ENCODE measurements at places on chromosomes 7 and 10.

DNA sequence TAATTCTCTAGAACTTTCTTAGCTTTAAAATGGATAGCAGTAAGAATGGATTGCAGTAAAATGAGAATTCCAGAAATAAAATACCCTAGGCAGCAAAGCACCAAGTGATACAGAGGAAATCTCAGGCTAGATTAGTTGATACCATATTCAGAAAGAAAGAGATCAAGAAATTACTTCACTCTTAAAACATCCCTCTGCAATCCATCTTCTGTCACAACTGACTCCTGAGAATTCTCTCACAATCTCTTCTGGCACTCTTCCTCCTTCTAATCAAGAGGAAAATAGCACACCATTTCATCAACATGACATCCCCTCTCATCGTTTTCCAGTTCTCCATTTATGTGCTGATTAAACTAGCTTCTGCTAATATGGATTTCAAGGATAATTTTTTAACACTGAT lies 42.2 kb upstream of the LAMB1 start:
- no peak for DNase-seq

- no peak for DNase-seq
These were observed 297.5 kb downstream of the HDAC9 start for GRCh38 chr7:18792871-18793595.

- no peak for DNase-seq
These were observed 9.6 kb downstream of the PKD1L1 start for GRCh38 chr7:47938574-47939165.

- DNase-seq, result no peak
These were observed 148.8 kb upstream of the NPY start for GRCh38 chr7:24135003-24135817.

DNA sequence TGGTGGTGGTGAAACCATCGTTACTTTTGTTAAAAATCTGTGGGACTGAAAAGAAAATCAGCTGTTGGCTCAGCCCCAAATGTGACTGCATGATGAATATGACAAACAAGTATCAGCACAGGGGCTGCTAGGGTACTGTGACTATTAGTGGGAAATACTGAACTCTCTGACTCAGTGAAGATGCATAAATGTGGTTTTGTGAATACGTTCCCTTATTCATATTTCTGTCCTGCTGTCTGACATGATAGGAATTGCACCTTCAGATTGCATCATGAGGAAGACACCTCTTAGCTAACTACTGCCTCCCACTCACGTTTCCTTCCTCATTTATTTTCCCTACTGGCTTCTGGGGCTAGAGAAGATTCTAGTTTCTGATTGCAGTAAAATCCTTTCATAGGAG lies 1.4 kb downstream of the CLEC5A start:
- no peak for DNase-seq

GRCh38 chr10:118358327-118358726 lies 16.2 kb upstream of the FAM204A start:
- DNase-seq, result no peak

- DNase-seq, result no peak
These were observed 59.3 kb downstream of the NUDCD3 start for GRCh38 chr7:44431091-44431608.

- no peak for DNase-seq
These were observed 13.5 kb downstream of the CHST15 start for GRCh38 chr10:124079864-124080263.

- DNase-seq, result no peak
These were observed 43.7 kb downstream of the HTRA1 start for GRCh38 chr10:122505011-122505410.

DNA sequence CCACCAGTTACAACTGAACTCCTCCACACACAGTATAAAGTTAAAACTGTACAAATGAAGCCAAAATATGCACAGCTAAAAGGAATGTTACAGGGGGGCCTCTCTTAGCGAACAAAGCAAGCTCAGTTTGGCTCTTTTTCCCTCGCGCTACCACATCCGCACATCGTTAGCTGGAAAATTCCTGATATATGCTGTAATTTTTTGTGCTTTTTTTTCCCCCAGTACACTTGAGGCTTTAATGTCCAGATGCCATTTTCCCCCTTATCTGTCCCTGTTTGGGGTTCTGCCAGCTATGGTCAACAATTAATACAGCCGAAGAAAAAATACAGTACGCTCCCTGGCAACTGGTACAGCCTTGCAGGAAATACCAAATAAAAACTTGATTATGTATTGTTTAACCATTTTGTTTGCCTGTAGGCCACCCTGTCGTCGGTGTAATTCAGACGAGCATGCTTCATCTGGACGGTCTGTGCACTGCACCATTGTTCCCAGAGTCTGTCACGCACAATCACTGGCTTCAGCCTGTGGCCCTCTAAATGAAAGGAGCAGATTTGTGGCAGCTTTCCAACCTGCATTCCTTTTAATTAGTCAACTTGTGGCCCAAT lies 108.1 kb upstream of the FAM133B start:
- no peak for DNase-seq

DNA sequence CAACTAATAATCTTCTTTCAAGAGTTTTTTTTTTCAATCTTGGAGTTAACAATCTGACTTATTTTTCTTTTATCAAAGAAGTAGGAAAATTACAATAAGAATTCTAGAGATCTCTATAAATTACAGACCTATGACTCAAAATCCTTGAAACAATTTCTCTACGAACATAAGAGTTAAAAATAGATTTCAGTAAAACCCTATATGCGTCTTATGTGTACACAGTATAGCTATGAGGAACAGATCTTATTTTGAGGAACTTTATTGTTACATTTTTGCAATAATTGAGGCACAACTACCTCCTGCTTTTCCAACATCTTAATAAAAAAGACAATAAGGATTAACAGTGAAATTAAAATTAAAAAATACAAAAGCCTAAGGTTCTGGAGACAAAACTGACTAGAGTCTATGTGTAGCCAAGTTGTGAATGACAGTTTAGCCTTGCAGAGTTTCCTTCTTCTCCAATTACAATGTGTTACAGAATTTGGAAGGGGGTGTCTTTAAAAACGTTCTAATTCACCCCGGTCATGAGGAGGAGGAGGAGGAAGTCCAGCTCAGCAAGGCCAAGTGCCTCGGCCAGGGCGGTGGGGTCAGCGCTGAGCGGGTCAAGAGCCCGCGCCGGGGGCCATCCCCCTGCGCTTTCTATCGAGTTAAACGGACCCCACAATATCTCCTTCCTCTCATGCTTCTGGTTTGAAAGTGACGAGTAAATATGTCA lies 40.5 kb downstream of the AMZ1 start:
- DNase-seq, result no peak

GRCh38 chr7:51601461-51601860 lies 284.9 kb upstream of the COBL start:
- no peak for DNase-seq

DNA sequence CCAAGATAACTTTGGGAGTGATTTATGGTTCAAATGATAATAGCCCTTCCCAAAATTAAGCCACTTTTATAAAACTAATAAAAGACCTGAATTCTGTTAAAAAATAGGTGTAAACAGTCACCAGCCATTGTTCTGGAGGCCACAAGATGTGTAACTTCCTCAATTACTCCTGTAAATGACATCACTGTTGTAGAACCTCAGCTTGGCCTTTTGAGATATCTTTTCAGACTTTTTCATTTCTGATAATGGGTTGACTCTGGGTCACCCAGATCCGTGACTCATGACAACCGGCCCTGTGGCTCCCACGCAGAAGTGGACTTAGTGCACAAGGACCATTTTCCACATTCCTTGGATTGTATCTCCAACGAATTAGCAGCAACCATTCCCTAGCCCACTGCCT lies 106.6 kb downstream of the DKK1 start:
- DNase-seq, result no peak

DNA sequence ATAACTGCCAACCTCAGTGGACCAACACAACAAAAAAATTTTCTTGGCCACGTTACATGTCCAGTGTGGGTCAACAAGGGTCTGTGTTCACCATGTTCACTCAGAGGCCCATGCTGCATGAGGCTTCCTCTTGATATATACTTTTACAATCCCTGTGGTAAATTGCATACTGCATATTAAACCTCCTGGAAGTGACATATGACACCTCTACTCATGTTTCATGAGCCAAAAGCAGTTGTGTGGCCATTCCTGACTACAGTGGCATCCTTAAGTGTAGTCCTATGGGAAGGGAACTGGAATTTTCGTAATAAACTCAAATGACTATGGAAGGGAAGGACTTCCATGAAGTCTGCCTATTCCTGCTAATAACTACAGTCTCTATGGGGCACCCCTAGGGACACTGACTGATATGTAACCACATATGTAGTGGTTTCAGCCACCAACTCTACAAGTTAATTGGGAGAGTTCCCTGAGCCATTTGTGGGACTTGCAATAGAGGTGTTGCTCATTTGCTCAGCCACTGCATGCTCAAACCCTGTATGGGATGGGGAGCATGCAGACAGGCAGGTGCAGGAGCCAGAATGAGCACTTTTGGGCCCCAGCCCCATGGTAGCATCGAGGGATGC lies 9.7 kb downstream of the DYNC1I1 start:
- no peak for DNase-seq

DNA sequence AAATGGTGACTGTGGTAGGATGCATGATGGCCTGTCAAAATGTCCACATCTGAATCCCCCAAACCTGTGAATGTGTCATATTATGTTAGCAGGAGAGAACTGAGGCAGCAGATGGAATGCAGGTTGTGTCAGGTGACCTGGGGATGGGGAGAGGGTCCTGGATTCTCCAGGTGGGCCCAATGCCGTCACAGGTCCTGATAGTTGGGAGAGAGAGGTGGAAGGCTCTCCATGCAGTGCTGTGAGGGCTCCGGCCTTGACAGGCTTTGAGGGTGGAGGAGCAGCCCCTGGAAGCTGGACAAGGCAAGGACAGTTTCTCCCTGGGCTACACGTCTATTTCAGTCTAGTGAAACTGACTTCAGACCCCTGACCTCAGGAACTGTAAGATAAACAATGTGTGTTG lies 330.9 kb upstream of the ZNF32 start:
- DNase-seq, result no peak

DNA sequence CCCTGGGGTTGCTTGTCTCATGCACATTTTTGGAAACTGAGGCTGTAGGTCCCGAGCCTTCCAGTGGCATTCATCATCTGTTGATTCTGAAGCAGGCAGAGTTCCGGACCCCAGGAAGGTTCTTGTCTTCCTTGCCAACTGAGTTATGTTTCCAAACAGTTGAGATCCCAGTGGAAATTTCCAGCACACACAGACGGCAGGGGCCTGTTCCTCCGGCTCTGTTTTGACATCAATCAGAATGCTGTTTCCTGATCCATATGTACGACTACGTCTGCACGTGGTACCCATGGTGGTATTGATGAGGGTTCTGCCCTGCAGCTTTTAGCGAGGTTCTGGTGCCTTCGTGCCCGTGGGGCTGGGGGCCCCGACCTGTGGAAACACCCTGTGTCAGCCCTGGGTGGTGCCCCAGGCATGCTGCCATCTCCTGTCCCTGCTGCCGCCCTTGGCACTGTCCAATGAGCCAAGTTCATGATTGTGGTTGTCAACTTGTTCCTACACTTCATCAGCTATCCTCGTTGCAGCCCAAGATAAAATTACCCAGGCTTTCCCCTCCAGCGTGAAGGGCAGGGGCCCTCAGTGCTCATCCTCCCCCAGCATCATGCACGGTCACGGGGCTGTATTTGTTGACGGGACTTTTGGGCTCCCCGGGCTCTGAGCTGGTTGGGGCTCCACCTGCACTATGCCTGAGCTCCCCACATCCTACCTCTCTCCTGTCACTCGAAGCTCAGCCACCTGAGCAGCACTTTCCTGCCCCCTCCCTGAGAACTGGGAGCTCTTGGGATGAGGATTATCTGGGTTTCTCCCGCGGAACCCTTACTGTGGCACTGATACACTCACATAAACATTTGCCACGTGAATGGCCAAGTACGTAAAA lies 7.8 kb upstream of the DPYSL4 start:
- DNase-seq, result no peak

DNA sequence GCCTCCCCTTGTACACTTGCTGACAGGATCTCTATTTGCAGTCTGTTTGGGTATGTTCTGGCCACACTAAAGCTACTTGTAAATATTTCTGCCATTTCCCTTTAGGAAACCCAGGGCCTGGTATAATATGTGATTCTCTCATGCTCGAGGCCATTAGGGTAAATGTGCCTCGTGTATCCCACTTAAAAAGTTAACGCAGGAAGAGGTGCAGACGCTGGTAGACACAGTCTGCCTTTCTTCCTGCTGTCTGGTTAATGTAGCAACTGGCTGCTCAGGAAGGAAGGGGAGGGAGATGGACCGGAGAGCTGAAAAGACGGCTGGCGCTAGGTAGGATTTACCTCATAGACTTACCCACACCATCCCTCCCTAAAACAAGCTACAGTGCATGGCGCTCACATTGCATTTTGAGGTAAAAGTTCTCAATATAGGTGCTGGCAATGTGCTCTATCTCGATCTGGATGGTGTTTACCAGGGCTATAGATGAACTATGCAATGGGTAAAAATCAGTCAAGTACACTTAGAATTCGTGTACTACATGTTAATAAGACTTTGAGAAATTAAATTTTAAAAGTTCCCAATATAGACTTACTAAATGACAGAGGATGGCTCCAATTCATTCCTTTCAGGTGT lies 125.9 kb downstream of the JAZF1 start:
- DNase-seq, result no peak
